ENCODE measurements at places on chromosomes 12 and 14. TPM values are rescaled to one million over a fixed set of nuclear protein-coding genes. Genes with fewer than 3 reads are reported as not detected.

Gene MYH6
- total RNA-seq = not detected

Gene EP400
- total RNA-seq = 11.7 TPM

Gene MDGA2
- total RNA-seq = 61.9 TPM

Gene DACT1
- 435 TPM for total RNA-seq

Gene NPFF
- total RNA-seq = not detected

- DNase-seq = no peak
These were observed 5.0 kb upstream of the CD63 start for GRCh38 chr12:55733858-55734257.

- DNase-seq = no peak
These were observed 48.3 kb downstream of the NFKBIA start for GRCh38 chr14:35355981-35356841.

GRCh38 chr12:14635776-14636175, 60.6 kb downstream of the GUCY2C start:
- DNase-seq = no peak

DNA sequence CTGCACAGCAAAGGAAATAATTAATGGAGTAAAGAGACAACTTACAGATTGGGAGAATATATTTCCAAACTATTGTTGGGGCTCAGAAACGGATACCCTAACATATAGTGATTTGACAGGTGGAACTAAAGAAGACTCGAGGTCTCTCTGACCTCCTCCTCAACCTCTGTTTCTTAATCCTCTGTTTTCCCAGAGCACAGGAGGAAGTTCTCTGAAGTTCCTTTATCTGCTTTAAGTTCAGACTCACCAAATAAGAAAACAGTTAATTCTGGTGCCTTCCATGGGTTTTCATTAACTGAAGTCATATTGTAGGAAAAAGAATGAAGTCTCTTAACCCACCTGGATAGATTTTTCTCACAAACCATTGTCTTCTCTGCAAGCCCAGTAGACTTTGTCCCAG, 29.2 kb downstream of the CLEC2D start:
- DNase-seq = no peak

- DNase-seq = no peak
These were observed 266.8 kb downstream of the NEDD1 start for GRCh38 chr12:97173688-97174410.

DNA sequence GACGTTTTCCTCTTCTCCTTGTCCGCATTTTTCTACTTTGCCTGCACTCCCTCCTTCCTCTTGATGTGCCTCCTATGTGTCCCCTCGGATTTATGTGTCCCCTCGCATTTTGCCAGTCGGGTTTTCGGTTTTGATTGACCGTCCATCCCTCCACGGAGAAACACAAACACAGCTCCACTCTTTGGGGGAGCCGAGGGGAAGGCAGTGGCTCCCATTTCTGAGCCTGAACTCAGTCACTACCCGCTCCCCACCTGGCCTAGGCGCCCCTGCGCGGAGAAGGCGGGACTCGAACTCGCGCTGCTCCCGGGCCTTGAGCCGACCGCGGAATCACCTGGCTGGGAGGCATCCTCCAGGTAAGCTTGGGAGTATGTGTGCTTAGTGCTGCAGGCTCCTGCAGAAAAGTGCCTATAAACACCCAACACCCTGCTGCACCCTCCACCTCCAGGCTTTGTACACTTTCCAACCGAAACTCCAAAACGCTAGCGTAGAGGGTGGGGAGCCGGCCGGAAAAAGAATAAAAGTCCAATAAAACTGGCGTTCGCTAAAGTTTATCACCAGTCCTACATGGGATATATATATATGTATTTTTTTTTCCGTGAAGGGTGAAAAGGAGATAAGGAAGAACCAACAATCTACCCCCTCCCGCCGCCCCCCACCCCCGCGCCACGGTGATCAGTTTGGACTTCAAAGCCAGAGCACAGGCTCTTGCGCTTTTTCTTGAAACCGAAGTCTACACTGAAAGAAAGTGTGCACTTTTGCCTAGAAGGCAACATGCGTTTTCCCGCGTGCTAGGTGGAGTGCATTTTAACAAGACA, 3.3 kb upstream of the CCND2 start:
- DNase-seq = no peak

DNA sequence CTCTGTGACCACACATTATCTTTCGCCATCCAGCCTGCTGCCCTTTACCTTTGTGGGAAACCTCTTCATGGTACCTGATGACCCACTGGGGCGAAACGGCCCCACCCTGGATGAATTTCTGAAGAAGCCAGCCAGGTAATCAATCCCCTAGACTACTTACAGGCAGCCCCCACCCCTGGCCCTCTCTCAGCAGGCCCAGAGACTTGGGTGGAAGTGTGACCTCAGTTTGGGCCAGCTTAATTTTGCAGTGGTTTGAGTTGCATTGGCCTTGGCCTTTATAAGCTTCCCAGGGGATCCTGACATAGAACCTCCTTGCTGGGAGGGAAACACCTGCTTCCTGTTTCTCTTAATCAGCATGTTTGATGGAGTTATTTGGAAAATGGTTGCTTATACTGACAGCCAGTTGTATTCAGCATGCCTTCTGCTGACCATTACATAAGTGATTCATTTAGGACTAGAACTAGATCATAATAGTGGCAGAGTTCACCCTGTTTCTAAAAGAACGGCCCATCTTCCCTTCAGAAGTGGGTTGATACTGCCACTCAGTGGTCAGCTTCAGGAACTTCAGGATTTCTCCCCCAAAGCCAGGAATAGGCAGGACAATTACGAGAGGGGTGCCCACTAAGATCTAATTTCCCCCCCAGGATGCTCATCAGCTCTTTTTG, 6.1 kb downstream of the SDR39U1 start:
- DNase-seq = no peak

DNA sequence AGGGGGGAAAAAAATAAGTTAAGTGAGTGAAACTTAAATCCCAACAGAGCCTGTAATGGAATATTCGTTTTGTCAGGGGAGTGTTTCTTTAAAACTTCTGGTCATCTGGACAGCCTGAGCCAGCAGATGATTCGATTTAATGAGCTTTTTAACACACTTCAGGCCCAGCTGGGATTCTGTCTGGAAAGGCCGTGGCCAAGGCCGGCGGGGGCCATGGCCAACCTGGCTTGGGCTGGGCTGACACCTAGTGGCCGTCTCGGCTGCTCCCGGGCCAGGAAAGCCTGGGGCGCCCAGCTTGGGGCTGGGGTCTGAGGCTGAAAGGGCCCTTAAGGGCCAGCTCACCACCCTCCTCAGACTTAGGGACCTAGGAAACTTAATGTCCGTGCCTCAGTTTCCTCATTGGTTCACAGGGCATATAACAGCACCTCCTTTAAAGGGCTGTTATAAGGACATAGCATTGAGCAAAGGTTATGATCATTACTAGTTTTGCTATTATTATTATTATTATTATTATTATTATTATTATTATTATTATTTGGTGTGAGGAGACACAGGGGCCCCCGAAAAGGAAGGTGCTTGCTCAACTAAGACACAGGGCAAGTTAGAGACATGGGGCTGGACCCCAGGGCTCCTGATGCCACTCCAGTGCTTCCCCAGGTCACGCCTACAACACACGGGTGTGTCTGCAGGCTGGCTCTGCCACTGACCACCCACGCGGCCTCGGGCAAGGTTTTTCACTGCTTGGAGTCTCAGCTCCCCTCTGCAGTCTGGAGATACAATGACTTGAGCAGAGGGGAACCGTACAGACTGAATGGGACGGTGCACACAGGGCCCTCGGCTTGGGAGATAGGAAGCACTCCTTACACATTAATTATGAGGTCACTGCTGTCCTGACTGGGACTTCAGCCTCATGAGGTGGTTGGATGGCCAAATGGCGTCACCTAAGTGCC, 84.0 kb downstream of the SYNE3 start:
- no peak for DNase-seq

DNA sequence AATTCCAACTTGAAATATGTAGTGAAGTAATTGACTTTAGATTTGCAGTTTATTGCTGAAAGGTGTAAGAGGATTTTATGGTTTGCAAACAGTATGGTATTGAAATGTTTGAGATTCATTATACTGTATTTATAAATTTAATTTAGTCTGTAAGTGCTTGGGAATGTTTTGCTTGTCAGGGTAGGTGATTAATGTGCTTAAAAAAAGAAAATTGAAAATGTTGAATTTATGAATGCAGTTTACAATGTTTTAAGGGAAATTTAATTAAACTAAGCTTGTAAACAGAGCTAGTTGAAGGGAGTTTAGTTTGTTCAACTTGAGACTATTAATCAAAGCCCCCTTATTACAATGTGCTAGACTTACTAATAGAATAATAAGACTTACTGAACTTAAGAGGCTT, 18.0 kb upstream of the CRY1 start:
- no peak for DNase-seq

DNA sequence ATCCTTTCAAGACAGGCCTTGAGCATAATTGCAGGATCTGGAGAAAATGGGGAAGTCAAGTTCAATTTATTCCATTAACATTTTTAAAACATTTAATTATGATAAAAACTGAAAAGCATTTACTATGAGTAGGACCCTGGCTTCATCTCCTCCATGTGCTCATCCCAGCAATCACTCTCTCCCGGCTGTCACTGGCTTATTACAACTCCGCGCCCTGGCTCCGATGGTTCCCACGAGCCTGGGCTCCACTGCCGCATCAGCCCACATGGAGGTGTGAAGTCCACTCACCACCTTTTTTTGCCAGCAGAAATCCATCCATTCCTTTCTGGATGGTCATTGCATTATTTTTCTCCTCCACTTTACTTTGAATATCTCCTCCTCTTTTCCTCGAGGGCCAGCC, 194.4 kb downstream of the EMP1 start:
- no peak for DNase-seq

DNA sequence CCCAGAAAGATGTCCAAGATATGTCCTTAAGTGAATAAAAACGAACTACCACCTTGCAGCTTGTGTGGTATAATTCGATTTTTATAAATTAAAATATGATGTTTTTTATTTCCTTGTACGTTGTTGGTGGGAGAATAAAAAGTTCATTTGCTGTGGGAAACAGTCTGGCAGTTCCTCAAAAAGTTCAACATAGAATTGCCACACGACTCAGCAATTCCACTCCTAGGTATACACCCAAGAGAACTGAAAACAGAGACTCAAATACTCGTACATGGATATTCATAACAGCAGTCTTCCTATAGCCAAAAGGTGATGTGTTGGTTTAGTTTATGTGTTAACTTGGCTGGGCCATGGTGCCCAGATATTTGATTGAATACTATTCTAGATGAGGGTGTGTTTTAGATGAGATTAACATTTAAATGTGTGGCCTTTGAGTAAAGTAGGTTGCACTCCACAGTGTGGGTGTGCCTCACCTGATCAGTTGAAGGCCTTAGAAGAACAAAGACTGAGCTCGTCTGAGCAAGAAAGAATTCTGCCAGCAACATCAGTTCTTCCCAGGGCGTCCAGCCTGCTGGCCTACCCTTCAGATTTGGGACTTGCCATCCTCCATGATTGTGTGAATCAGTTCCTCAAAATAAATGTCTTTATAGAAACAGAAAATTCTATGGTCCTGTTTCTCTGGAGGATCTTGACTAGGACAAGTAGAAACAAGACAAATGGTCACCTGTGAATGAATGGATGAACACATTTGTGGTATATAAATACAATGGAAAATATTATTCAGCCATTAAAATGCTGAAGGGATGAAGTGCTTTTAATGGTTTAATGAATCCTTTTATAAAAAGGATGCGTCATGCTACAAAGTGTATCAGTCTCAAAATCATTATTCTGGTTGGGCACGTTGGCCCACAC, 5.1 kb upstream of the DENR start:
- DNase-seq = no peak

DNA sequence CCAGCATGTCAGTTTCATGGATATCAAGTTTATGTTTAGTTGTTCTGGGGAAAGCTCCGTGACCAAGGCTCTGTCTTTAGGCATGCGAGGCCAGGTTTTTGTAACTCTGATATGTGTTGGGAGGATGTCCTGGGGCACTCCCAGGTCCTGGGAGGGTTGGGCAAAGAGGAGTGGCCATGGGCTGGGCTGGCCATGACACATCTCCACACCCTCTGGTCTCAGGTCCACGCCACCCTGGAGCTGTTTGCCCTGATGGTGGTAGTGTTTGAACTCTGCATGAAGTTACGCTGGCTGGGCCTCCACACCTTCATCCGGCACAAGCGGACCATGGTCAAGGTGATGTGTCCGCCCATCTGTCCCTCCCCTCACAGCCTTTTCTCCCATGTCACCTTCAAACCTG, 46.4 kb downstream of the TPCN1 start:
- DNase-seq = no peak

- no peak for DNase-seq
These were observed 711 bp downstream of the SBNO1 start for GRCh38 chr12:123363740-123364531.

GRCh38 chr14:95356245-95356869, 36.6 kb upstream of the CLMN start:
- no peak for DNase-seq

- DNase-seq = no peak
These were observed 316.2 kb downstream of the NPAS3 start for GRCh38 chr14:33254861-33255395.

- no peak for DNase-seq
These were observed 13.9 kb upstream of the MYL2 start for GRCh38 chr12:110934093-110934852.

- DNase-seq = peak; percentile 73
These were observed 28.6 kb downstream of the AACS start for GRCh38 chr12:125093681-125094330.

GRCh38 chr14:88013750-88014349, 8.9 kb downstream of the GPR65 start:
- peak; percentile 29 for DNase-seq

DNA sequence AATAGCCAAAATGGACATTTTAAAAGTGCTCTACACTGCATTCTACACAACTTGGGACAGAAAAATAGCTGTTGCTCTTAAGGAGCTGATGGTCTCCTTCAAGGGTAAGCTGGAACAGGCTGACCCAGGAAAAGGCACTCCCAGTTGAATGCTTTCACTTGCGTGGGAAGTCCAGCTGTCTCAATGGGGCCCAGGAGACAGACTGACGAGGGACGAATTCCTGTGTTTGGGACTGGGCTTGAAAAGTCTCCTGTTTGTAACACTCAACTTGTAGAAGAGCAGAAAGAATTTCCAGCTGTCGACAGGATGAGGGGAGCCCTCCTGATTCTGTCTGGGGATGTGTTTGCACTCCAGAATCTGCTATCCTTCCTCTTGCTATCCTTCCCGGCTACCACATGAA, 180.8 kb downstream of the ZFP36L1 start:
- no peak for DNase-seq

DNA sequence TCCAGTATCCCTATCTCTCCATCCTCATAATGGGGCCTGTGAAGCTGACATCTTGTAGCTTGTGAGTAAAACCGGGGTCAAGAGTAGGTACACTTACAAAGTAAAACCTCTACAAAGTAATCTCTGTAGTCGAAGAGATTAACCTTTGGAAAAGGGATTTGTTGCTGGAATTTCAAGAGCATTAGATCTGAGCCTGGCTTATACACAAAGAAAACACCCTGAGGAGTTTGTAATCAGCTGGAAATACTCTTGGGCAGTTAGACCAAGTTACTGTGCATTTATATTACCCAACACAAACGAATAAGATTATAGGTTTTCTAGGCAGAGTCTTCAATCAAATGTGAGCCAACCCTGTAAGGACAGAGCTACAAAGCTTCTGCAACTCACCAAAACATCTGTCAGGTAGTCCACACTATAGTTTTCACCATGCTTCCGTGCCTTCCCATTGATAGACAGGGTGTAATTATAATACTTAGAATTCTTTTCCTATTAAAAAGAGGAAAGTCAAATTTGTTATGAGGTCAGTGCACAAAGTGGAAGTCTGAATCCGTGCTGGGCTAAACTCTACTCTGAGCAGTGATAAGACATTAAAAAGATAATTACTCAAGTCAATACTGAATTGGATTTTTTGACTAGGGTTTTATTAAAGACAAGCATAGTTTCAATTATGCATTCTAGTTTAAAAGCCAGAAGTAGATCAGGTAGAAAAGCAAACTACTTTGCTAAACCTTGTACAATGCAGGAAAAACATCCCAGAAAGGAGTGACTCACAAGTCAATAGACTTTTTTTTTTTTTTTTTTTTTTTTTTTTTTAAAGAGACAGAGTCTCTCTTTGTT, 14.6 kb downstream of the GNS start:
- DNase-seq = no peak

All from occipital lobe (tissue), 3 donors.